ENCODE measurements at places on chromosomes 3 and 15. TPM values are rescaled to one million over a fixed set of nuclear protein-coding genes. Genes with fewer than 3 reads are reported as not detected.

Gene RAP2B
- 13.8 TPM for total RNA-seq

DNA sequence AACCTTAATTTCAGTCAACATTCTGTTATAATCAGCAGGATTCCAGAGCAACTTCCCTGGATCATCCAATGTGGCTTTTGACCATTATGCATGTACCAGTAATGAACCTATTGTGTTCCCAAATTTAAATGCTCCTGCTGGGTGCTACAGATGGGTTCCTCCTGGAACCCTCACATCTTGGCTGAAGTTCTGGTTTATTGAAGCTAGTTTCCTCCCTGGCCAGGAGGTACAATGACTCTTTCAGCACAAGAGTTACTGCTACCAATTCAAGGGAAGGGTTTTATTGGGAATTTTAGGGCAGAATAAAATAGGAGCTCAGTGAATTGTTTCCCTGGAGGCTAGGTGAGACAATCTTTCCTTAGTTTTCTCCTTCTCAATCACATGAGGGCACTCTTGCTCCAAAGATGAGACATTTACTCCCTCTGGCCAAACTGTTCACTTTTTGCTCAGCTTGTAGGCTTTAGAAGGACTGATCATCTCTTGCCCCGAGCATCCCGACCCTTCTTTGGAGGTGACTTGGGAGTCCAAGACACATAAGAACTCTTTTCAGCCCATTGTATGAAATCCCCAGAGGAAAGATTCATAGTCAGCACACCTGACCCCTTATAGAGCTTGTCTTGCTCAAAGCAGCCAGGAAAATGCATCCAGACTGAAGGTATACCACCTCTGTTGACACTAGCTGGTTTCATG, 8.8 kb upstream of the NPHP3 start:
- peak; percentile 33 for DNase-seq

GRCh38 chr15:56244811-56245576, 1.3 kb upstream of the RFX7 start:
- DNase-seq = no peak

Gene P2RY14
- not detected for total RNA-seq

DNA sequence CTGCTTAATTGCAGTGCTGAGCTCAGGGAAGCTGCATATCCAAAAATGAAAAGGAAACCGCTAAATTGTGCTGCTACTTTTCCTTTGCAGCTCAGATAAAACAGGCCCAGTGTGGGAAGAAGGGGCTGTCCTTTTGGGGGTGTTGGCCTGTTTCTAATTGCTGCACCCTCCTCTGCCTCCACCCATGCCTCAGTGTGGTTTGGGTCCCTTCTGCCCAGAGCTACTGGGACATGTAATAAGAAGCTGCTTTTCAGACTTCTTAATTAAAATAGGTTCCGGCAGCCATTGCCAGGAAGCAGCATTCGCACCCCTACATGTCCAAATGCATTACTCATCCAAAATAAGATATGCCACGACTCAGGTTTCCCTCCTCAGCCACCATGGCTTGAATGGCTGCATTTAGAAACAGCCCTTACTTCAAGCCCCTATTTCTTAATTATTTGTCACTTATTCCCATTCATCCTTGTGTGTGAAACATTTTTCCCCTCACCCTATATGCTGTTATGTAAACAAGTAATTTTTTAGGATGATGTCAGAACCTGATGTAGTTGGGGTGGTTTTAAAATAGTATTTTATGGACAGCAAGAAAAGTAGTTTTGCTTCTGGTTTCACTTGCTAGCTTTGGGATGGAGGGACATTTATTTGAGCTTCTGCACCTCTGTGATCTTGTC, 235.9 kb upstream of the CTDSPL start:
- peak; percentile 46 for DNase-seq

DNA sequence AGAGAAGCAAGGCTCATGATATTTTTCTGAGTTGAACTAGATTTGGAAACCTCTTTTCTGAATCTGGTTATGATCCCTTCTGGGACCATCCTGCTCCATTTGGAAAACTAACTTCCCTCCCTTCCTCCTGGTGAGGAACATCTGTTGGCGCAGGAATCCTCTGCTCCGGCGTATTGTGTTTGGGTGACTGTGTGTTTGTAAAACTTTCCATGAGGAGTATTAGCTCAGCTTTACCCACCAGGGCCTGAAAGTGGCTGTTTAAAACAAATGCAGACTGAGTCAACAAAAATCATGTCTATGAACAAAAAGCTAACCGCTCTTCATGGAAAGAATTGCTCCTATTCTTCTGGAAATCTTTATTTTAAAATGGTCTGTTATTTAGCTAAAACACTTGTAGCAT, 17.7 kb downstream of the STARD9 start:
- DNase-seq = no peak

Gene RFTN1
- 27.9 TPM for total RNA-seq

All from Daoy (cell line).